ENCODE measurements at places on chromosomes 2 and 18. TPM values are rescaled to one million over a fixed set of nuclear protein-coding genes. Genes with fewer than 3 reads are reported as not detected.

GRCh38 chr18:78416853-78417252 is 562.8 kb upstream of the SALL3 start:
- DNase-seq = no peak

- no peak for DNase-seq
Measured at GRCh38 chr2:190178066-190178722, 115.7 kb upstream of the MSTN start.

- peak; percentile 42 for DNase-seq
Measured at GRCh38 chr18:48868468-48869466, 82.0 kb downstream of the SMAD7 start.

- DNase-seq = no peak
Measured at GRCh38 chr2:45919711-45920111, 268.2 kb downstream of the PRKCE start.

- no peak for DNase-seq
Measured at GRCh38 chr2:223230352-223230751, 178.4 kb downstream of the KCNE4 start.

GRCh38 chr2:64359892-64360657 is 93.9 kb upstream of the LGALSL start:
- DNase-seq = peak; percentile 60

- peak; percentile 37 for DNase-seq
Measured at GRCh38 chr2:68292108-68292710, 27.5 kb downstream of the CNRIP1 start.

GRCh38 chr2:175206866-175207265 is 25.4 kb upstream of the ATP5MC3 start:
- no peak for DNase-seq

DNA sequence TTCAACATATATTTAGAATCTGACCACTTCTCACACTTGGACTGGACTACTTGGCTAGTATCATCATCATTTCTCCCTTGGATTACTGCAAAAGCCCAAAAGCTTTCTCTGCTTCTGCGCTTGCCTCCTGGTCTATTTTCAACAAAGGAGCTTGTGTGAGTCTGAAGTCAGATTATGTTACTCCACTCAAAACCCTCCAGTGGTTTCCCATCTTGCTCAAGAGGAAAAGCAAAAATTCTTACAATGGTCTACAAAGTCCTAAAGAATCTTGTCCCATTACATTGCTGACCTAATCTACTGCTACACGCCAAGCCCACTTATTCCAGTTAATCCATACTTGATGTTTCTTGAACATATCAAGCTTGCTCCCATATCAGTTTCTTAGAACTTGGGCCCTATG is 9.6 kb downstream of the PREPL start:
- DNase-seq = no peak

- no peak for DNase-seq
Measured at GRCh38 chr2:165743442-165743841, 50.6 kb downstream of the GALNT3 start.

GRCh38 chr2:211930331-211930730 is 608.3 kb downstream of the ERBB4 start:
- DNase-seq = no peak

DNA sequence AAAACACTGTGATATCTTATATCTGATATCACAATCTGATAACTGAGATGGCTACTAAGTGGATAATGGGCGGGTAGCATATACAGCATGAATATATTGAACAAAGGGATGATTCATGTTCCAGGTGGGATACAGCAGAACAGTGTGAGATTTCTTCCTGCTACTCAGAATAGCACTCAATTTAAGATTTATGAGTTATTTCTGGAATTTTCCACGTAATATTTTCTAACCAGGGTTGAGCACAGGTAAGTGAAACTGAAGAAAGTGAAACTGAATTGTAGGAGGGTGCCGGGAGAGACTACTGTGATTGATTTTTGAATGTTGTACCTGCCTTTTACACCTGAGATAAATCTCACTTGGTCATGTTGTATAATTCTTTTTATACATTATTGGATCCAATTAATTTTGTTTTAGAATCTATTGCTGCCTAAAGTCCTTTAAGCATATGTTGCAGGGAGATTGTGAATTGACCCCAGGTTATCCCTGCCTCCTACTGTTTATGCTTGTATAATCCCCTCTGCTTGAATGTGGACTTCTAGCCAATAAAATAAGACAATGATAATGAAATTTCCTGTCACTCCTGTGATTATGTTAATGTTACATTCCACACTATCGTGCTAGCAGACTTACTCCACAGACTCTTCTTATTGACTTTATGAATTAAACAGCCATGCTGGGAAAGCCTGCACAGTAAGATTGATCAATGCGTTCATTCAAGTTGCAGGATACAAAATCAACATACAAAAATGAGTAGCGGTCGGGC is 67.6 kb upstream of the RBBP8 start:
- DNase-seq = no peak

- DNase-seq = no peak
Measured at GRCh38 chr2:56898986-56899385, 715.2 kb downstream of the CCDC85A start.

GRCh38 chr2:138964418-138964817 is 184.2 kb upstream of the NXPH2 start:
- DNase-seq = no peak

GRCh38 chr2:151634736-151635467 is 99.4 kb downstream of the NEB start:
- DNase-seq = no peak

DNA sequence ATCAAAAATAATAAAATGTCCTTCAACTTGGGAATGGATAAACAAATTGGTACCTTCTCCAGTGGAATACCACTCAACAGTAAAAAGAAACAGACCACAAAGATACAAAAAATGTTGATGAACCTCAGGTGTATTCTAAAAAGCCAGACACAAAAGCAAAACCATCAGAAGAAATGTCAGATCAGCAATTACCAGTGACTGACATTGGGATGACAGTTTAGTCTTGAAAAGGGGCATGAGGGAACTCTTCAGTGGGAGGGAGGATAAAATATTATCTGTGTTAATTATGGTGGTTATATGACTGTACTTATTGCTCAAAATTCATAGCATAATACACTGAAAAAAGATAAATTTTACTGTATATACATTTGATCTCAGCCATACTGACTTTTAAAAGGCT is 473.0 kb downstream of the TMX3 start:
- DNase-seq = no peak

DNA sequence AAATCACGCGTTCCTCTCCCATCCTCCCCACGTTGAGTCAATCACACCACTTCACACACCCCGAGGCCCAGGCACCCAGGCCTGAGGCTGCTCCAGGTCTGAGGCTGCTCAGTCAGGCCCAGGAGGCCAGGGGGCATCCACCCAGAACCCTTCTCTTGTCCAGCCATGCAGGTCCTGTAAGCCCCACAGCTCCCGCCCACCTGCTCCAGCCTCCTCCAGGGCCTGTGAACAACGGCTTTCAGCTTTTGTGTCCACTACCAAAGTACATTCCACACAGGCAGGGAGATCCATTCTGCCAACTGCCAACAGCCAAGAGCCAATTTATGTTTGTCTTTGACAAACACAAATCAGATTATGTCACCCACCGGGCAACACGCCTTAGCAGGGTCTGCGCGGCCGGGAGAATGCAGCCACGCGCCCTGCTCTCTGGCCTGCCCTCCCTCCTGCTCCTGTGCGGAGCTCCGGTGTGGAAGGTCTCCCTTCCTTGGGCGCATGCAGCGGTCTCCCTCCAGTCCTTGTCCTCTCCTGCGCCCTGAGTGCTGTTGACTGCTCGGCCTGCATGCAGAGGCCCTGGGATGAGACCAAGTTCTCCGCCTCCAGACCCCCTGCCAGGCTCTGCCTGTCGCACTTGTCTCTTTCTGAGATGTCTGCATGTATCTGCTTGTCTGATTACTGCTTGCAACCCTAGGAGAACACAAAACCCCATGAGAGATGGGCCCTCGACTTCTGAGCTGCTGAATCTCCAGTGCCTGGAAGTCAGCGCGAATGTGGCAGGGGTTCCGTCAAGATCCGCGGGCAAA is 146.6 kb downstream of the ZNF516 start:
- DNase-seq = no peak

DNA sequence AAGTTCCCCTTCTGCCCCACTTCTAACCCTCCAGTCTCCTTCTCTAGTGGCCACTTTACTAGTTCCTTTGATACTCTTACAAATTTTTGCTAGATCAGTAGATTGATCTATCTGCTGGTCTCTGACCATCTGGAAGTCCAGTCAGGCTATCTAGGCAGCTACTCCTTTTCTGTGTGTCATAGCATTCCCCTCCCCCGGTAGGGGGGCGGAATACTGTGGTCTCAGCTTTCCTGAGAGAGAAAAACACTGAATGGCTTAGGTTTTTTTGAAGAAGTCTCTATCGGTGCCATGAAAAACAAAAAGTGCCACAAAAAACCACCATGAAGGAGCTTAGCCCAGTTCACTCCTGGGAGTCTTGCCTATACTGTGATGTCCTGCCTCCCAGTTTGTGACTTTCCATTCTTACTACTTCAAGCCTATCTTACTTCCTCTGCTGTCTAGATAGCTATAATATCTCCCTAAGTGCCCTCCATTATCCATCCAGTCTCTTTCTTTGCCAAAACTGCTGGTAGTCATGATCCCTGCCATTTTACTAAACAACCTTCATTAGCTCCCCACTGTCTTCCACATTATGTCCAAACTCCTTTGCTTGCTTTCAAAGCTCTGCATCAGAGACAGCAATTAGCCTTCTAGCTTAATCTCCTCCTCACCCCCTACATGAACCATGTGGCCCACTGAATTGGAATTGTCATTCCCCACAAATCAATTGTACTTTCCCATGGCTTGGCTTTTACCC is 29.9 kb downstream of the TPGS2 start:
- DNase-seq = no peak

GRCh38 chr2:167749660-167750059 is 497.7 kb downstream of the STK39 start:
- DNase-seq = no peak

DNA sequence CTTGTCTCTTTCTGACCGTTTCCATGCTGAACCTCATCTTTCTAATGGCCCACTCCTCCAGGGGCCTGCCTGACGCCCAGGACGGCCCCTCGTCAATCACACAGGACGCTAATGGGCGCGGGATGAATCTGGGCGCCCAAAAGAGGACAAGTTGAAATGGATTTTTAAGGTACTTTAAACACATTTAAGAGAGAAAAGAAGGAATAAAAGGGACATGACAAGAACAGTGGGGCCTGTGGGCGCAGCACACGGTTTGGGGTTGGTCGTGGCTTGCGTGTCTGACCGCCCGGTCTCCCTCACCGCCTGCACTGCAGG is 607 bp upstream of the UBE2F start:
- no peak for DNase-seq

GRCh38 chr2:230269715-230270114 is 44.2 kb downstream of the SP140 start:
- no peak for DNase-seq

RBM43 gene
- total RNA-seq = 1.6 TPM

NBAS gene
- 28.8 TPM for total RNA-seq

MALT1 gene
- total RNA-seq = 22.6 TPM

IL37 gene
- 0.44 TPM for total RNA-seq

UGT1A6 gene
- 33.9 TPM for total RNA-seq

ATOH8 gene
- not detected for total RNA-seq

DLX2 gene
- 0.79 TPM for total RNA-seq

ASB18 gene
- total RNA-seq = not detected

TFPI gene
- total RNA-seq = 31.0 TPM

ACTG2 gene
- 5.7 TPM for total RNA-seq

CIB4 gene
- not detected for total RNA-seq

ALPI gene
- total RNA-seq = 4.4 TPM
